ENCODE measurements at places on chromosomes 5 and 9.

DNA sequence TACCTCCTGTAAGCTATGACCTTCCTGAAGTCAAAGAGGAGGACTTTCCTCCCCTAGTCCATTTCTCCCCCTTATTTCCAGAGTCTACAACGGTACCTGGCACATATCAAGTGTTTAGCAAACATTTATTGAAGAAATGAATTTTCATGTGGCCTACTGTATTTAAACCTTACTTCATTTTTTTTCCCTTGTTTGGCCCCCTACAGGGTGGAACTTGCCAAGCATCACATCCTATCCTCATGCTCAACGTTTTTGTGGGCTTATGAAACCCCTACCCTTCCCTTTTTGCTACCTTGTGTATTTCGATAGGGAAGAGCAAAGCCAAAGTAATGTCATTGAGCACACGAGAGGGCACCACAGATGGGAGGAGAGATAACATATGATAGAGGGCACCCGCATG, 1857.8 kb upstream of the WWC1 start:
- no peak for DNase-seq

- no peak for DNase-seq
These were observed 17.2 kb downstream of the EBF1 start for GRCh38 chr5:159082474-159082873.

GRCh38 chr5:150038547-150038946, 38.0 kb downstream of the HMGXB3 start:
- no peak for DNase-seq

DNA sequence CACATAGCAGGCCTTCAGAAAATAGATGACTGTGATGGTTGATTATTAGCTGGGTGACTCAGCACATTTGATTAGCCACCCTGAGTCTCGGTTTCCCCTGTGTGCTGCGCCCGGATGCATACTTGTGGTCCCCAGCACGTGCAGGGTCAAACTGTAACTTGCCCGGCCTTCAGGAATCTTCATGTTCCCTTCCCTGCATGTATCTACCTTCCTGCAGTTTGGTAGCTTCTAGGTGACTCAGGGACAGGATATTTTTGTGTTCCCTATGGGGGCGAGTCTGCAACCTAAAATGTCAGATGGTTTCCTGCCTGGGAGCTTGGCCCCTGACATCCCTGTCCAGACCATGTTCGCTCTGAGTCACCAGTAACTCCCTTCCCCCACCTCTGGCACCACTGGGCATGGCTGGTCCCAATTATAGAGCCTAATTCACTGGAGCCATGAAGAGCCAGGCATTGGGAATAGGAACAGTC, 13.2 kb downstream of the PTGS1 start:
- peak; percentile 57 for DNase-seq

GRCh38 chr9:99180199-99180598, 41.5 kb downstream of the ALG2 start:
- no peak for DNase-seq

- no peak for DNase-seq
These were observed 20.3 kb downstream of the RAI14 start for GRCh38 chr5:34676416-34676815.

DNA sequence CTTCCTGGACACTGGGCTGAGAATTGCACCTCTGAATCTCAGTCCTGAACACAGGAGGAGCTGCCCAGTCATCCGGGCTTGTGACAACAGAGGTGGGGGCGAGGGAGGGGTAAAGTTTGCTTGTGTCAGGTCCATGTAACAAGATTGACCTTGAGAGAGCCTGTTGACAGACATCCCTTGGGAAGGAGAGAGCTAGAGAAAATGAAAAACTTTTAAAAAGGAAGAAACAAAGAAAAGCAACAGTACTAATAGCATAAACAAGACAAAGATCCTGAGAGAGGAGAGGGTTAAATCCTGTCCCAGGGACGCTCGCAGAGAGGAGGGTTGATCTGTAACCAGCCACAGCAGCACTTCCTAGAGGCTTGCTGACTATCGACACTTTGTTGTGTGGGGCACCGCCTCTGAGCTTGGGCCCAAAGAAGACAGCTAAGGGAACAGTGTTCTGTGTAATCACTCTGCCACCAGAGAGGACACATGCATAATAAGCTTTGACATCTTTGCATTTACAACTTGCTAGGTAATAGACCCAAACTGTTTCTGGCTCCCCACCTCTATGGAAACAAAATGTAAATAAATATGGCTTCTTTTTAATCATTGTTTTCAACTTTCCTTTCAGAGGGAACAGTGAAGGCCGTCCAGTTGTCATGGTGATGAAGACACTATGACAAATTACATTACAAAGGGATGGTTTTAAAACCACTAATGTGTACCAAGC, 363.7 kb downstream of the CSNK1G3 start:
- no peak for DNase-seq

- no peak for DNase-seq
These were observed 2.6 kb downstream of the INVS start for GRCh38 chr9:100101608-100102007.

DNA sequence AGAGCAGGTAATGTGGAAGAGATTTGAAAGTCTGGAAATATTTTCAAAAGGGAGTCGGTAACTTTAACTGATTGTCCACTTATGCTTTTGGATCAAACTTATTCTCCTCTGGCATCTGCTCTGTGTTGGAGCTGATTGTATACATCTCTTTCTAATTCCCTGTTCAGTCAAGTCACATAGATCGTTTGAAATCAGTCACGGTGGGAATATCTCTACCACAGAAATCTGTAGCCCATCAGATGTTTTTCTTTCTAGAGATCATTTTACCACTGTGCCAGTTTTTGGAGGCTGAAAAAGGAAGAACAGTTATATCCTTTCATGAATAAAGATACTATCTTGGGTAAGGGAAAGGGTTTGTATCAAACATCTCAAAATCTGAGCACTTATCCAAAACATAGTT, 1853.3 kb downstream of the EFNA5 start:
- no peak for DNase-seq

GRCh38 chr5:170985486-170985885, 123.7 kb downstream of the RANBP17 start:
- no peak for DNase-seq

- DNase-seq, result no peak
These were observed 196.3 kb downstream of the PAX5 start for GRCh38 chr9:36837431-36838405.

- no peak for DNase-seq
These were observed 355.7 kb upstream of the ADAMTSL1 start for GRCh38 chr9:18118268-18118667.

- DNase-seq, result no peak
These were observed 570 bp downstream of the CREBRF start for GRCh38 chr5:173056783-173057061.

GRCh38 chr5:176619203-176619568, 9.2 kb upstream of the GPRIN1 start:
- DNase-seq, result peak; percentile 98

DNA sequence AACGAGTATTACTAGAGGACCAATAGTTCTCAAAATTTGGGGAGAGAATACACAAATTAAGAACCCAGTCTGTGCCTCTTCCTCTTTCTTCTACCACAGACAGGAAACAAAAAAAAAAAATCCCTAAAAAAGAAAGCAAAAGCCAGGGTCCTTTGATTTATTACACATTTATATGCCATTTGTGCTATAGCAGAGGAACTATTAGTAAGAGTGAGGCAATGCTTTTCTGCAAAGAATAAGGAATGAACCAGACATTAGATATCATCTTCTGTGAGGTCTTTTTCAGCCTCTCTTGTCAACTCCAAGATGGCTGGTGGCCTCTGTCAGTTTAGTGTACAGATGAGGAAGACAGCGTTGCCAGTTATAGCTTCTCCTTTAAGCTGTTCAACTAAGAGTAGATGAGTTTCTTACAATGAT, 127.6 kb downstream of the RFX3 start:
- DNase-seq, result no peak

DNA sequence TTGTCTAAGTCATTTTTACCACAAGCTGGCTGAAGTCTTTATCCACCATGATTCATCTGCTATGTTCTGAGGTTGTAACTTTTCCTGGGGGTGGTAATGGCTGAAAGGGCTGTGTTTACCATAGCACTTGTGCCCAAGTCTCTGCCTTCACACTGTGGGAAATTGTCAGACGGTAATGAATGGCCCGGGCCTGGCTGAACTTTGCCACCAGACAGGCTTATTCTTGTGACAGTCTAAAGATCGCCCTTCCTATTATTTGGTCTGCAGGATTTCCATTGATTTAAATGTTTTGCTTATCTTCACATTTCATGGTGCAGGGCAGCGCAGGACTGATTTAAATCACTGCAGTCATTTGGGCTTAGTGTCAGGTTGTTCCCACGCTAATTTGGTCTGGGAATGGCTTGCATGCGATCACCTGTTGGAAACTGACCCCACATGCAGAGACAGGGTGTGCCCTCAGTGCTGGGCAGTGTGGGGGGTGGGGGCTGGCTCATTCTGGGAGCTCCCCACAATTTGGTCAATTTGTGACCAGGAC, 109.3 kb upstream of the ICE1 start:
- no peak for DNase-seq

GRCh38 chr5:173271419-173271818, 36.4 kb upstream of the NKX2-5 start:
- DNase-seq, result no peak

DNA sequence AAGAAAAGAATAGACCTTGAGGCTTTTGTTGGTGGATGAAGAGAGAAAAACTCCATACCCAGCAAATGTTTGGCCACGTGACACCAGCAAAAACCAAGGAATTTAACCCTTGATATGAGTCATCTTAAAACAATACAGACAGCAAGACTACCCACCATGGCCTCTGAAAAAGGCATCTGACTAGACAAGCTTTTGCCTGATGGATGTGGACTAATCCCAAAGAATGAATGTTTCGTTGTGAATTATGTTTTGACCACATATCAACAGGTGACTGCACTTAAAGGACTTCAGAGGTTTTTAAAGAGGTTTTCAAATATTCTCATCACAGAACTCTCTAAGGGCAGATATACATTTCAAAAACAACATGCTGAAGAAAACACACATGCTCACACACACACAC, 33.0 kb upstream of the SLC1A3 start:
- no peak for DNase-seq

DNA sequence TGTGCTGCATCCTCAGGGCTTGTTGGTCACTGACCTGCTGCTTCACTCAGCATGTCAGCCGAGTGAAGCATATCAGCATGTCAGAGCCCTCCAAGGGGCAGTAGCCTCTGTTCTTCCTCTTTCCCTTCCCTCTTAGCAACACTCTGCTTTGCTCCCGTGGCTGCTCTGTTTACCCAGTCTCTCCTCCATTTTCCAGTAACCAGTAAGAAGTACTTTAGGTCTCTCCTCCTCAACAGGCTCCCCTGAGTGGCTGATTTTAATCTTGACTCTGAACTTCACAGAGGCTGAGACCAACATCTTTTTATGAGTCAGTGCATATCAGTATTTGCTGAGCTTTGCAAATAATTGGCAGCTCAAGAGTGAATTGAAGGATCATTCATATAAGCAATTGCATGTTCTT, 18.6 kb upstream of the ADRB2 start:
- DNase-seq, result no peak

- DNase-seq, result no peak
These were observed 325.1 kb upstream of the PRR16 start for GRCh38 chr5:120139039-120139438.

DNA sequence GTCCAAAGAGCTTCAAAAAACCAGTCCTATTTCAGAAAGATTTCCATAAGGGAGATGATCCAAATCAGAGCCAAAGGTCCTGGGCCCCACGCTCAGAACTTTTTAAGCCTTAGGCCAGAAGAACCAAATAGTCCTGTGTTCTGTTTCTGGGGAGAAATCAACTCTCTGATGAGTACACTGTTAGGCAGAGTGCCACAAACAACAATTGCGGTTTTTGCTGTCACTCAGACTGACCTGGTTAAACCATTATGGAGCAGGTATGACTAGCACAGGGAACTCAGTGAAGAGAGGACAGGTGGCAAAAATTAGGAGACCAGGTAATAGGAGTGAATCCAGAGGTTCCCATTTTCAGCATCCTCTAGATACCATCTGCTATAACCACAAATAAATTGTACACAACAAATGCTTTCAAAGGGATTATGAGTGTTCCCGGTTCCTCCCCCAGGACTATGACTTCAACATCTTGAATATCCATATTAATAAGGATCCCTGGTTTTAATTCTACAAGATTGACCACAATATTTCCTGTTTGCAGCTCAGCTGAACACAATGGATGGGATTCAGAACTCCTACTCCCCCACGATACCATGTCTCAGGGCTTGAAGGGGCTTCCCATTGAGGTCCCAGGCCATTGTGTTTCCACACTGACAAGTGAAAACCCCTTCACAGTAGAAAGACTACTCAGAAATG, 52.1 kb upstream of the FREM1 start:
- DNase-seq, result no peak

- DNase-seq, result no peak
These were observed 88.8 kb downstream of the CTNND2 start for GRCh38 chr5:11815481-11815880.

DNA sequence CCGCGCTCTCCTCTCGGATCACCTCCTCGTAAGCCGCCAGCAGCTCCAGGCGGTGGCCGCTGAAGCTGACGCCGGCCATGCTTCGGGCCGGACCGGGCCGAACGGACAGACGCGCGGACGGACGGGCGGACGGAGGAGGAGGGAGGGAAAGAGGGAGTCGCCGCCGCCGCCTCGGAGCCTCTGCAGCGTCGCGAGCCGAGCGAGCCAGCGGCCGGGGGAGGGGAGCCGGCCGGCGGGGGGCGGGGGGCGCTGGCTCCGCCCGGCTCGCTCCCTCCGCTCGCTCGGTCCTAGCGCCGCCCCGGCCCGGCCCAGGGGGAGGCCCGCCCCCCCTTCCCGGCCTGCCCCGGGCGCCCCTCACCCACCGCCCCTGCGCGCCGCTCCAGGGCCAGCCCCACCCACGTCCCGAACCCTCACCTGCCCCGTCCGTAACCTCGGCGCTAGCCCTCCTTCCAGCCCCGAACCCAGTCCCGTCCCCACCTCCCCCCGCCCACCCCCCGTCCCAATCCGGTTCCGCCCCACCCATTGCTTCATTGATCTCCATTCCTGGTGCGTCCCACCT, at the start of gene DBN1:
Gene DBN1, minus strand, starts transcription at position 192 of the 559 bp plus-strand sequence. Its CDS starts 113 bp downstream, at position 79.
- DNase-seq, result no peak

GRCh38 chr9:38118862-38119438, 49.9 kb upstream of the SHB start:
- no peak for DNase-seq

- no peak for DNase-seq
These were observed 246.7 kb upstream of the COX7C start for GRCh38 chr5:86371061-86371460.

GRCh38 chr5:79086116-79086515, 16.5 kb downstream of the BHMT2 start:
- DNase-seq, result no peak

- DNase-seq, result no peak
These were observed 339.2 kb downstream of the GLIS3 start for GRCh38 chr9:3960661-3961144.

DNA sequence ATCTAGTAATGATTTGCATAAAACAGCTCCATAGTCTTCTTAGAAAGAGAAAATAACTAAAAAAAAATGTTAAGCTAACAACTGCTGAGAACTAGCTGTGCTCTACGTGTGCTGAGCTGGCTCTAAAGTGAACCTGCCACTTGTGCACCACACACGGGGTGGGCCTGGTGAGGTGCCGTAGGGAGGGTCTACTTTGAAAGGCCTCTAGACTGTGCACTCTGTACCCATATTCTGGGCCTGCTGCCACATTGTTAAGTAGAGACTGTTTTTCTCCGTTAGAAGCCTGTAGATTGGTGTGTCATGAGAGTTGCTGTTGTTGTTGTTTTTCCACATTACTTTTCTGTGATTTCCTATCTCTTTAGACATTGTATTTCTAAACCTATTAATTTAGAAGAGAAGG, 93.9 kb downstream of the CD180 start:
- no peak for DNase-seq
